ENCODE measurements at places on chromosomes 5 and 9.
A peak's percentile ranks its signal among the peaks of the same experiment; 100 is the strongest.

DNA sequence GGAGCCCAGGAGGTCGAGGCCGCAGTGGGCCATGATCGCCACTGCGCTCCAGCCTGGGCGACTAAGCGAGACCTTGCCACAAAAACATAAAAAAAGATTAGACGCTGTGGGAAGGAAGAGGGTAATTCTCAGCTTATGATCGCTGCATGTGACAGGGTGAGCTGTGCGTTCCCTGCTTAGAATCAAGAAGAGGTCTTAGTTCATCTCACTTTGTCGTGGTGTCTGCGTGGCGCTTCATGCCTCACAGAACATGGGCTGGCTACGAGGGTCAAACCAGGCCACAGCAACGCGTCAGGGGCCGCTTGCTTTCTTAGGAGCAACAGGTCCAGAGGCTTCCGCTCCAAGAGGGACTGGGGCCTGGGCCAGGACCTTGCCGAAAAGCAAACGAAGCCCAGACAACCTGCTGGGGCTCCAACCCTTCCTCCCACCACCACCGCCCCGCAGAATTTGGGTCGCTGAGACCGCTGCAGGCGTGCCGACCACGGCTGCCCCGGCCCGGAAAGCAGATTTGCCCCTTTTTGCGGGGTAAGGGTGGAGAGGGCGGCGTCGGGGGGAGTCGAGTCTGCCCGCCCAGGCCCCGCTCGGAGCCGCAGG is 10.0 kb upstream of the GRIN1 start:
- peak; percentile 31 for DNase-seq

DNA sequence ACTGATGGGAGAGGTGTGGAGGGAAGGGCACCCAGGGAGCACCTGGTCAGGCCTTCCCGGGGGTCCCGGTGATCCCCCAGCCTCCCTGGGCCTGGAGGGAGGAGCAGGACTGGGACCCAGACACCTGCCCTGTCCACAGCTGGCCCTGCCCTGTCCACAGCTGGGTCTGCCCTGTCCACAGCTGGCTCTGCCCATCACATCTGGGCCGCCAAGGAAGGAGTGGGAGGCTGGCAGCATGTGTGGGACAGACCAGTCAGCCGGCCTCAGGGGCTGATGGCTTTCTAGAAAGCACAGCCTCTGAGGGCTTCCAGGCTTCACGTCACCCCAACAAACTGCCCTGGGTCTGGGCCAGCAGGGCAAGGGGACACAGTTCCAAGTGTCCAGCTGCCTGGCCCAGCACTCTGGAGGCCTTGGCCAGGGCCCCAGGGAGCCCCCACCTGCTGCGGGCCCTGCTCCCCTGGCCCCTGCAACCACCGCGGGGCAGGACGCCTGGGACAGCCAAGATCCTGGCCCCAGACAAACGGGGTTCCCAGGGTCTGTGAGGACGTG is 12.2 kb downstream of the DNLZ start:
- DNase-seq = no peak

DNA sequence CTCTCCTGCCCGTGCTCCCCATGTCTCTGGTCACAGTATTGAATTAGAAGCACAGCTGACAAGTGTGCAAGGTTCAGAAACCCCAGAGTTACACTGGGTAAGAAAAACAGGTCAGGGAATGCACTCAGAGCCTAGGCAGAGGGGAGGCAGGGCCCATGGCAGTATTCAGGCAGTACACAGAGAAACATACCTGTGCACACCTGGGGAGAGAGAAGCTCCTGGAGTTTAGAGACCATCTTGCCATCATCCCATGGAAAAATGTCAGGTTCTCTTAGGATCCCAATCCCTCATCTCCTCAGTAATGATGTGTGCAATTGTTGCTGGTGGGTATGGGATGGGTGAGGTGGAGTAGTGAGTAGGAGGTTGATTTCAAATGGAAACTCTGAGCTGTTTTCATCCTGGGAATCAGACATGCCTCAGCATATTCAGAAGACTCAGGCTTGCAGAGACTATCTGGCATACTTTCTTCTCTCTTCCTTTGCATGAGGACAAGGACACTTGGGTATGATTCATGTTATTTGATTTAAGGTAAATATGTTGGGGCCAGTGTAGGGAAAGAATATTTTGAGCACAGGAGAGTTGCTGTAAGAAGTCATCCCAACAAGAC is 228.5 kb downstream of the ESM1 start:
- DNase-seq = no peak

GRCh38 chr5:74576941-74577456 is 63.5 kb downstream of the ENC1 start:
- DNase-seq = peak; percentile 81

DNA sequence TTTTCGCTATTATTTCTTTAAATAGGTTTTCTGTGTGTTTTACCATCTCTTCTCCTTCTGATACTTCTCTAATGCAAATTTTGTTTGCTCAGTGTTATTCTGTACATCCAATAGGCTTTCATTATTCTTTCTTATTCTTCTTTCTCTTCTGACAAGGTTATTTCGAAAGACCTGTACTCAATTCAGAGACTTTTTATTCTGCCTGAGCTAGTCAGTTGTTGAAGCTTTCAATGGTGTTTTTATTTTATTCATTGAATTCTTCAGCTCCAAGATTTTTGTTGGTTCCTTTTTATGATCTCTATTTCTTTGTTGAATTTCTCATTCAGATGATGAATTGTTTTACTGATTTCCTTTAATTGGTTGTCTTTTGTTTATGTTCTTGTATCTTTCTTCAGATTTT is 706.2 kb downstream of the NR2F1-AS1 start:
- no peak for DNase-seq

DNA sequence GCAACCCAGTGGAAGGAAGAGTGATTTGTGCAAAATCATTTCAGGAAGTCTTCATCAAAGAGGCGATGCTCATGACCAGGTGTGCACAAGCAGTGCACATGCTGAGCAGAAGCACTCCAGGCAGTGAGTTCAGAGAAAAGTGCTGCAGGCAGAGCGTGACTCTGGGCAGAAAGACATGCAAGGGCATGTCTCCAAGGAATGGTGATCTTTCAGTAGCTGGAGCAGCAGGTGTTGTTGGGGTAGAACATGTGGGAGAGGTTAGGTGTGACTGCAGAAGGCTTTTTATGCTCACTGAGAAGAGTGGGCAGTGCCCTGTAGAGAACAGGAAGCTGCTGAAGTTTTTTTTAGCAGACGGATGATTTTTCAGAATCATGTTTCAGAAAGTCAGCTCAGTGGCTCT is 545.4 kb upstream of the TLE4 start:
- DNase-seq = no peak

DNA sequence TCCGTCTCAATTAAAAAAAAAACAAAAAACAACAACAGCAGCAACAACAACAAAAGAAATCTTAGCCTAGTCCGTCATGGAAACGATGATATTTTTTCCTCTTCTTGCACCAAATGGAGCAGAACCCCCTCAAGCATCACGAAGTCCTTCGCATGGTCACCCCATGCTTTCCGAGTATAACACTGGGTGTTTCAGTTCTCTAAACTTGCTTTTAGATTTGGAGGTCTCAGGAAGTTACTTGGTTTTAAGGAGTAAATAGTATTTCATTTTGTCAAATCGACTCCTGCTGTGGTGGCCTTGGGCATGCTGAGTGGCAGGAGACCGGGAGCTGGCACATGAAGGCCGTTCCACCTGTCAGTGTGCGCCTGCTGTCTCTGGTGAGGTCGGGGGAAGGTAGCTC is 118.5 kb upstream of the CACNA1B start:
- no peak for DNase-seq
